ENCODE measurements at places on chromosomes 6 and 20. TPM values are rescaled to one million over a fixed set of nuclear protein-coding genes. Genes with fewer than 3 reads are reported as not detected.

The CDS2 gene
- 85.6 TPM for total RNA-seq

- no peaks in the 10 kb centered on the region for H3K4me1 ChIP-seq
- H3K27ac ChIP-seq, result no peak overlapping the region
- no peak overlapping the region for H3K4me3 ChIP-seq
- H3K36me3 ChIP-seq, result no peaks in the 10 kb centered on the region
These were observed 9.2 kb upstream of the GUCA1A start for GRCh38 chr6:42163981-42164380.

The CBFA2T2 gene
- 14.8 TPM for total RNA-seq

DNA sequence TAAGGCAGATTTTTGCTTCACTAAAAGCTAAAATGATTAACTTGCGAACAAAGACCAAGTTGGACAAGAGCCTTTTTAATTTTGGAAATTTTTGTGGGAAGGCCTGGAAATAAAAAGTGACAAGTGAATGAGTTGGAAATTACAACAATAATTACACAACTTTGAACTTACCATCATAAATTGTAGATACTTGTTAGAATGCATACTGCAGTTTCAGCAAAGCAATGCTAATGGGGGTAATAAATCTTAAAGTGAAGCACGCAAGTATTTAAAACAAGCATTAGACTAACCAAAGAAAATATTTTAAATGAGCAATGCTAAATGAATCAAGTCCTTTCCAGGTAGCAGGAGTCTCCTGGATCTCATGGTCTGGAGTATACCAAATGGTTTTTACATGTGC is 83.2 kb upstream of the EYA4 start:
- no peaks in the 10 kb centered on the region for H3K27me3 ChIP-seq
- no peak overlapping the region for H3K4me3 ChIP-seq
- no peaks in the 10 kb centered on the region for H3K36me3 ChIP-seq
- no peaks in the 10 kb centered on the region for H3K4me1 ChIP-seq

GRCh38 chr6:47252633-47253032 is 57.1 kb downstream of the TNFRSF21 start:
- no peak for DNase-seq
- H3K36me3 ChIP-seq, result no peaks in the 10 kb centered on the region
- H3K4me3 ChIP-seq, result no peak overlapping the region
- no peaks in the 10 kb centered on the region for H3K4me1 ChIP-seq
- no peaks in the 10 kb centered on the region for H3K27me3 ChIP-seq
- no peak overlapping the region for H3K27ac ChIP-seq

GRCh38 chr6:49743429-49743828 is 759 bp downstream of the CRISP3 start:
- H3K27me3 ChIP-seq, result no peaks in the 10 kb centered on the region
- DNase-seq, result no peak
- no peaks in the 10 kb centered on the region for H3K4me1 ChIP-seq
- no peaks in the 10 kb centered on the region for H3K36me3 ChIP-seq
- no peak overlapping the region for H3K27ac ChIP-seq

- no peaks in the 10 kb centered on the region for H3K27me3 ChIP-seq
- H3K4me3 ChIP-seq, result no peak overlapping the region
- H3K36me3 ChIP-seq, result no peaks in the 10 kb centered on the region
These were observed 625.4 kb downstream of the QKI start for GRCh38 chr6:164039954-164040375.

Data from thoracic aorta (tissue), 2 donors.